ENCODE measurements at places on chromosomes 12 and 14.

GRCh38 chr12:3061059-3061458, 16.1 kb upstream of the TSPAN9 start:
- no peak for DNase-seq

DNA sequence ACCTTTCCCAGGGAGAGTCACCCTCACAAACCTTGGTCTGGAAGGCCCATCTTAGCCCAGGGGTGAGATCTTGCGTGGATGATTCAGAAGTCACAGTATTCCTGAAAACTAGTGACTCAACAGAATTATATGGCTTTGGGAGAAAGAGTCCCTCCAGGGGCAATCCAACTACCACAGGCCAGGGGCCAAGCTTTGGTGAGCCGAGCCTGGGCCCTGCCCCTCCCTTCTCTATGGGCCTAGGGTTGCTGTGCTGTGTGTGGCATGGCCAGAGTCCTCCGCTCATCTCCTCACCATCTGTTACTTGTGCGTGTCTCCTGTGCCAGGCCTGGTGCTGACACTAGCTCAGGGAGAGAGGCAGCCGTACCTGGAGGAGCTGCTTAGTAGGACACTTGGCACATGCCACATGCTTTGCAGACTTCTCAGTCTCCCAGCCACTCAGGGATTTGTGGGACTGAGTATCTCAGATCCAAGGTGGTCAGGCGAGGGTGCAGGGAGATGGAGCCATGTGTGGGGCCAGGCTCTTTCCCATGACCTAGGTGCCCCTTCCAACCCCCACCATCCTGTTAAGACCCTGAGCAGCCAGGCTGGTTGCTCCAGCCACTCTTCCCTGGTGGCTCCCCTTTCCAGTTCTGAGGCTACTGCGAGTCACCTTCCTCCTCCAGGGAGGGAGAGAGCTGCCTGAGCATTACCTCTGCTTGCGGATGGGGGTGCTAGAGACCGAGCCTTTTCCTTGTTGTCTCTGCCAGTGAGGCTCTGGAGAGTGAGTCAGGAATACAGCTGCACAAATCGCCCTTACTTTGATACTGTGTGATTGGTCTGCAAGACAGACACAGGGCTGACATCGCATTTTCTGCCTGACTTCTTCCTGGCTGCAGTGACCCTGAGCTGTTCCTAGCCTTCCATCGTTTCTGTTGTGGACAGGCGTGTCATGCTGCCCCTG, 94.1 kb downstream of the SLC25A47 start:
- DNase-seq, result no peak

GRCh38 chr14:30484976-30485375, 74.0 kb upstream of the G2E3 start:
- DNase-seq, result no peak

GRCh38 chr14:99192028-99192621, 79.9 kb downstream of the BCL11B start:
- no peak for DNase-seq

- DNase-seq, result no peak
These were observed 35.4 kb upstream of the RNASE3 start for GRCh38 chr14:20855652-20856291.

GRCh38 chr14:78666336-78667056, 496.3 kb downstream of the NRXN3 start:
- DNase-seq, result no peak

DNA sequence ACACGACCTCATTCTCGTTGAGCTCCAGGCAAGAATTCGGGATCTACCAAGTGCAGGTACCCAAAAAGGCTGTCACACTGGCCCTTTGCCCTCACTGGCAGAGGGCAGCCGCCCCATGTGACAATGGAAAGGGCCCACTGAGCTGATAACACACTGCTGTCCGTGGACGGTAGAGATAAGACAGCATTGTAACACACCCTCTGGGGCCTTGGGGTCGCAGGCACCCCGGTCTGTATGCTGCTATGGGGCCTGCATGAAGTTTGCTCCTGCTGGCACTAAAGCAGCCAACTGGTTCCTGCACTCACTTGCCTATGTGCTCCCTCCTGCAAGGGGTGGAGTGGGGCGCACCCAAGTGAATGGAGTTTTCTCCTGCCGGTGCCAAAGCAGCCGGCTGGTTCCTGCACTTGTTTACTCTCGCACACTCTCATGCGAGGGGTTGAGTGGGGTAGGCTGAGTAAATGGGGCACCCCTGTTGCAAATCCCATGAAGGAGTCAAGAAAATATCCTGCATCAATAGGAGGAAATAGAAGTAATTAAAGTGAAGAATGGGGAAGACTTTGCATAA, 477.9 kb downstream of the ATP23 start:
- DNase-seq, result no peak

- DNase-seq, result no peak
These were observed 55.7 kb downstream of the LIN52 start for GRCh38 chr14:74140374-74140850.

GRCh38 chr12:132084621-132085290, 59.4 kb downstream of the DDX51 start:
- DNase-seq, result peak; percentile 53

DNA sequence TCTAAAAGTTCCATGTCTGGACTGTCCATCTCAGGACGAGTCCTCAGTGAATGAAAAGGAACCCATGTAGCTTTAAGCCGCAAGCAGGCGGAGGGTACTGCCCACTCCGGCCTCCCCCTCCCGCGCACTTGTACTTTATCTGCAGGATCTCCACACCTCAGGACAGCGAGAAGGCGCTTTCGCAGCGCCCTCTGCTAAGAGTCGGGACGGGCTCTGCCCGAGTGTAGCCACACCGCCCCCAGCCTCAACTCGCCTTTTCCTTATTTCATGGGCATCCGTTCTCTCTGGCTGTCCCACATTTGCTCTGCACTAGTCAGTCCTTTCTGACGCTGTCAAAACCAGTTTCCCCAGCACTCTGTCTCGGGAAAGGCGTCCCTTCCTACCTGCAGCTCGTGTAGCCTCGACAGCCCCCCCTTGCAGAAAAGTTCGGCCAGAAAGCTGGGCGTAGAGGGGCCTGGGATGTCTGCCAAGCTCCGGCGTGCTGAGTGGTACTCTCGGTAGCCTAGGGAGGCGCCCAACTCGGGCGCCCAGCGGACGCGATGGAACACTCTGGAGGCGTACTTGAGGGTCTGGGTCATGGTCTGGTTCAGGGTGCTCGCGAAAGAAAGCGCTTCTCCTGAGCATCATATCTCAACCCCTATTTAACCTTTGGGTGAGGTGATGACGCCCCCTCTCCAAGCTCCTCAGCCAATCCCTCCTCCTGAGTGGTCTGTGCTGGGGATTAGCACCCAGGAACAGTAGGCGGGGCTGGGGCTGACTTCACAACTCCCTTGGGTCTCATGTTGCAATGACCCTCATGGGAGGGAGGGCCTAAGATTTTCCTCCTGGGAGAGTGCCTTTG, at the start of gene CYP27B1:
TSS of gene CYP27B1 (minus strand) at position 615 of the 841 bp plus-strand sequence. CDS start at position 578, 37 bp downstream.
- no peak for DNase-seq

GRCh38 chr12:87439990-87440827, 589.0 kb downstream of the C12orf50 start:
- DNase-seq, result peak; percentile 15

DNA sequence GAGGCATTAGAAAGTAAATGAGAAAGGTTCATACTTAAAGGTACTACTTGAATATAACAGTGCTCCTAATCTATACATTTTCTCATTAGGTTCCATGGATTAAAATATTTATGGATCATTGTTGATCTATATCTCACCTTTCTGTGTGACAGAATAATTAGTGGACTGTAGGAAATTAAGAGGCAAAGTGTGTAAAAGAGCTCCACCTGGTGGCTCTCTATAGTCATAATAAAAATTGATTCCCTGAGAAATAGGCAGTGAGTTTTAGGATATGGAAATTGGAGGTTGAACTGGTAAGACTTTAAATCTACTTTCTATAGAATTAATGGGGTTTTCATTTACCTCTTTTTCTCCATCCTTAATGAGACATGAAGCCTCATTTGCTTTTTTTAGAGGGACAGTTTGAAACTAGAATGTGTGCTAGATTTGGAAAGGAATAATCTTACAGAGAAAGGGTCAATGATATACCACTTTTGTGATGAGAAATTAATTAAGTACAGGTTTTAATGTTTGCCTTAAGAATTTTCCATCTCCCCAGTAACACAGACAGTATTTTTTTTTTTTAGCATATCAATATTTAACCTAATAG, 11.8 kb upstream of the DERA start:
- no peak for DNase-seq

Data from SW 1271 (cell line).